ENCODE measurements at places on chromosomes 6 and 20.

DNA sequence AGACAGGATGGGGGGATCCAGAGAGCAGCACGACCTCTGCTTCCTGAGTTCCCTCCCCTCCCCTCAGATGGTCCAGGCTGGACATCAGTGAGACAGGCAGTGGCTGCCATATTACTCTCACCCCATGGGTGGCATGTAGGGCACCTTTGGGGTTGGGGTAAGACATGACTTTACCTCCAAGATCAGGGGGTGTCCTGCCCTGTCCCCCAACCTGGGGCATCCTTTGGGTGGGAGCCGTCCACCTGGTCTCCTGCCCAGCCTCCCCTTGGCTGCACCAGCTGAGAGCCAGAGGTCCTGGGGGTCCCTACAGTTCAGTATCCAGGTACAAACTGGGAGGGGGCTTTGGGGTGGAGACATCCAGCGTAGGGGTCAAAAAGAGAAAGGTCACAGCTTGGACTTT is 48.7 kb upstream of the SLCO4A1 start:
- no peak for DNase-seq

GRCh38 chr6:107819964-107820337 is 4.2 kb downstream of the SCML4 start:
- peak; percentile 58 for DNase-seq

- DNase-seq: no peak
These were observed 992.5 kb upstream of the ADGRB3 start for GRCh38 chr6:67642582-67642981.

DNA sequence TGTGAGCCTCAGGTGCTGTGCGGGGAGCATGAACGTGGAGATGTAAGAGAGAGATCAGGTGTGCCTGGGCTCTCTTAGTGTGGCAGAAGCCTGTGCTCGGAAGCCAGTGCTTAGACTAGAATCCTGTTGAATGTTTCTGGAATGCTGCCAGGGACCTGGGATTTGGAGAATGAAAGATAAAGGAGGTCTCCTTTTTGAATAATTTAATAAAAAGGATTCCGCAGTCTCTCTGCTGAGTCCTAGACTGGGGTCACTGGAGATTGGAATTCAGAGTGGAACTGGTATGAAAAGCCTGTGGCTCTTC is 18.8 kb upstream of the EFCAB8 start:
- DNase-seq: no peak

- DNase-seq: no peak
These were observed 43.4 kb downstream of the IYD start for GRCh38 chr6:150412221-150412620.

DNA sequence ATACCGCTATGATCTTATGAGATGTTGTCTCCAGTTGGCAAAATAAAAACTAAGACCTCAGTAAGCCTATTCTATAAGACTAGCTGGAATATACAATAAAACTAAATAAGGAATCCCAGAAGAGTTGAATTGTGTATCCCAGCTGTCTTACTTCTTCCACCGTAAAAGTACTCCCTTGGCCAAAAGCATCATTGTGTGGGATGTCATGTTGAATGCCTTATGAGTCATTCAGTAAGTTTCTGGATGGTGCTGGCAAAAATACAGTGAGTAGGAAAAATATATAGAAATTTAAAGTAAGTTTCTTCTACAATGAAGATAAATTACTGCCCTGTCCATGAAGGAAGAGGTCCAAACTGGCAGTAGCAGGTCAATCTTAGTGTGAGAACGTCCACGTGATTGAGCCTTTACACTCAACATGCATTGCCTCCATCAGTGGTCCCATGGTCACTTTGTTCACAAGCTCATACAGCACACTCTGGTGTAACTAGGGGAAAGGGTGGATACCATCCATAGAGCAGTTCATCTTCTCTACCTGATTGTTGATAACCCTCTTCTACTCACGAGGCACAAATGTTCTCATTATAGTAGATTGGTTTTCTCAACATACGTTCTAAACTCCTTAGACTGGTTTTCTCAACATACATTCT is 13.7 kb upstream of the ZNF318 start:
- peak; percentile 47 for DNase-seq

GRCh38 chr6:108114841-108115597 is 40.5 kb upstream of the OSTM1 start:
- DNase-seq: peak; percentile 29

GRCh38 chr20:10982692-10983091 is 308.9 kb upstream of the JAG1 start:
- DNase-seq: peak; percentile 60

DNA sequence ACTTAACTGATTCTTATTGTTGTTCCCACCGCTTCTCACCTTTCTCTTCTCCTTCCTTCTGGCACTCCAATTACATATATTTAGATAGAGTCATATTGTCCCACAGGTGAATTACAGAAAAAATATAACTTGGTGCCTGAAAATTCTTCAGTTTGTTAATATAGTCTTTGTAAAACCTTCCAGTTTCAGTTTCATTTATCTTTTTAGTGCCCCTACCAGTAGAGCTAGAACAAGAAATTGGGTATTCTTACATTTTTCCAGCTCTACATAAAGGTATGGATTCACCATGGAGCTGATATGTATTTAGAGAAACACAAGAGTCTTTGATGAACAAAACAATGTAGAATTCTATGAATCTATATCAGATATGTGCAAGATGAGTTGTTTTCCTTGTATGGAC is 10.7 kb downstream of the MANEA start:
- DNase-seq: no peak

- peak; percentile 30 for DNase-seq
These were observed 352.9 kb downstream of the ESR1 start for GRCh38 chr6:152160346-152160745.

DNA sequence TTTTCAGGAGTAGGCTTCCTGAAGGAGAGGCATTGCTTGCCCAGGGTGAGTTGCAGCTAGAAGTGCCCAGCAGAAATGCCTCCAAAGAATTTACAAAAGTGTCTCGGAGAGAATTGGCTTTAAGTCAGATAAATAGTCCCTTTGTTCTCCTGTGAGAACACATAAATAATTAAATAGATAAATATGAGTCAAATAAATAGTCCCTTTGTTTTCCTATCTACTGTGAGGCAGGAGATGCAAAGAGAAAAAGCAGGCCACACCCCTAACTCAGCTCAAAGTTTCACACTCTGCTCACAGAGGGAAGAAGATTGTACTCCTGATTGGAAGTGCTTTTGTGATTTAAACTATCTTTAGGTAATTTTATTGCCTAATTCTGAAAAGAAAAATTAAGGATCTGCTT is 180.7 kb upstream of the PRSS16 start:
- no peak for DNase-seq

- DNase-seq: peak; percentile 55
These were observed 20.8 kb downstream of the C20orf203 start for GRCh38 chr20:32652739-32653526.

DNA sequence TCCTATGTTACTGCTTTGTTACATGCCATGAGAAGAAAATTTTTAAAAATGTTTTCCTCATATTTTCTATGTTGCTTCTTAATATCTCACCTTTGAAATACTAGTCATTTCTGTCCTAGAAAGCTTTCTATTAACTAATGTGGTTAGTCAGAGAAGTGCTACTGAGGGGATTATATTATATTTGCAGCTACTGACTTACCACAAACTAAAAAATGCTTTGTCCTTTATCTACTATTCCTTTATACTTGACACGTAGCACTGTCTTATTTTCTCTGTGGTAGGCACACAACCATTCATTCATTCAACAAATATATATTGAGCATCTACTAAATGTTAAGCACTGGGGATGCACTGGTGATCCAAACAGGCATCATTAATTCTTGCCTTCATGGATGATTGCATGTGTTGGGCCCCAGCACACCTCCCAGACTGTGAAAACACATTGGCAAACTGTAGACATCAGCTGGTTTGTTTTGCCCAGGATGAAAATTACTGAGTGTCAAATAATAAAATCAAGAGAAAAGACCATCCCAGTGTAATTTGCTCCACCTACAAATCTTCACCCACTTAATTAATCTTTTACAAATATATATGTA is 10.7 kb upstream of the MLIP start:
- no peak for DNase-seq

DNA sequence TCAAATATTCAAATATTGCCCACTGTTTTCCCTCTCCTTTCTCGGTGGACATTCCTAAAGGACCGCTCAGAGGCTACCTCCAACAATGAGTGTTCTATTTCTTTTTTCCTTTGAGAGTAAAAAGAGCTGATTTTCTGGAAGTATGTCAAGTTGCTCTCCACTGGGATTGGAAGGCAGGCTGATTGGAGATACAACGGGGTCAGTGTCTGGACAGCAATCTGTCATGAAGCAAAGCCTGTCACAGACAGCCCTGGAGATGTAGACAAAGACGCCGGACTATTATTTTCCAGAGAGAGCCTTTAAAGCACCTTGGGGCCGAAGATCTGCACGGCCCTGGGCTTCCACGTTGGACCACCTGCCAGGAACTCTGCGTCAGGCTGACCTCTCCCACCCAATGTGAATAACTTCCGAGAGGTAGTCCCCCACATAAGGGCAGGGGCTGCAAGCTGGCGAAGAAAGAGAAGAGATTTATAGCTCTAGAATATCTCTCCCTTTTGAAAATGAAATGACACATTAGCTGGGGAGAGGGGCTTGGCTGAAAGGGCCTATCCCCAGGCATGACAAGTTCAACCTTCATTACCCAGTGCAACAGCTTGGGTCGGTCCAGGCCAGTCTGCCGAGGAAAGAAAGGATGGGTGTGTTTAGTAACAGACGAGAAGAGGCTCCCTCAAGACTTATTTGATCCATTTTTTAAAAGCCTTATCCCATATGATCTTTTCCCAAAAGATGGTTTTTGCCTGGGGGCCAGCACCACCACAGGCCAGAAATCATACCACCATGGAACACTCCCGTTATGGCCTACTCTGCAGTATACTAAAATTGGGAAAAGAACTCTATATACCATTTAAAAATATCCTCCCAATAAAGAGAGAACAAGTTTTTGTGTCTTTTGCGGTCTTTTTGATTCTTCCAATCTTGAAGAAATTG is 131.1 kb downstream of the OLIG3 start:
- DNase-seq: no peak

- DNase-seq: no peak
These were observed 219.0 kb downstream of the TTLL2 start for GRCh38 chr6:167543602-167544497.

DNA sequence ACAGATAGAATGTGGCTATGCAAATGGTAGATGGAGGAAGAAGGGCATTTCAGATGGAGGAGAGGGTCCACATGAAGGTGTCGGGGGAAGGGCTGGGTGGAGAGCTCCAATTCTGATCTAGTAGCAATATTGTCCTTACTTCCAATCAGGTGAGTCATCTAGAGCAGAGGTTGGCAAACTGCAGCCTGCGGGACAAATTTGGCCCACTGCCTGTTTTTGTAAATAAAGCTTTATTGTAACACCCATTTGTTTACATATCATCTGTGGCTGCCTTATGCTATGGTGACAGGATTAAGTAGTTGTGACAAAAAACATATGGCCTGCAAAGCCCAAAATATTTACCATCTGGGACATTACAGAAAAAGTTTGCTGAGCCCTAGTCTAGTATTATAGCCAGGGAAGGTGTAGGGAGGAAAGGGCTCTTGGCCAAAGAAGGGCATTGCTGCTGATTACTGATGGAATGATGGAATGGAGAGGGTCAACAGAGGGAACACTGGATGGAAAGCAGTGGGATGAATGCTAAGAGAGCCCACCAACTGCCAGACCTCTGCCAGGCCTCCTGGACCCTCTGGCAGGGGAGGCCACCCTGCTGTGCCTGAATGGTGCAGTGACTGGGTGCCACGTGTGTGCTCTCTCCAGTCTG is 79.8 kb downstream of the SLC22A23 start:
- no peak for DNase-seq

DNA sequence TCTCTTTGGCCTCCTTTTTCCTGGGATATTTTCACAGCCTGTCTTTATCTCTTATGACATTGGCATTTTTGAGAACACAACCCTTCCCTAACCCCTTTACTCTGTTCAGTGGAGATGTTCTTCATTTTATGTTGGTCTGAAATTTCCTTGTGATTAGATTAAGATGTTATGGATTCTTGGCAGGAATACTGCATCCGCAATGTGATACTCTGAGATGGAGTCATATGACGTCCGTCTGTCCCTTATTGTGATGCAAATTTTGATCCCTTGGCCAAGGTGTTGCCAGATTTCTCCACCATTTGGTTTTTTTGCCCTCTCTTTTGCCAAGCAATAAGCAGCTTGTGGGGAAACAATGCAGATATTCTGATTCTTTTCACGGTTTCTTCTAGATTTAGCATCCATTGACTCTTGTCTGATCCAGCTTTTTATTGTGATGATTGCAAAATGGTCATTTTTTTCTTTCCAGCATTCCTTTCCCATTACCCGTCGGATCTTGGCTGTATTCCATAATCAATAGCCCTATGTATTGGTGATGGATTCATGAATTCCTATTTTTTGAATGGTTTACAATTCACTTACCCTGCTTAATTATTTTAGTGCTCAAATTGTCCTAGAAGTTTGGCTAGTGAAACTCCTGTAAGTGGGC is 85.1 kb downstream of the NCOA3 start:
- DNase-seq: peak; percentile 18

DNA sequence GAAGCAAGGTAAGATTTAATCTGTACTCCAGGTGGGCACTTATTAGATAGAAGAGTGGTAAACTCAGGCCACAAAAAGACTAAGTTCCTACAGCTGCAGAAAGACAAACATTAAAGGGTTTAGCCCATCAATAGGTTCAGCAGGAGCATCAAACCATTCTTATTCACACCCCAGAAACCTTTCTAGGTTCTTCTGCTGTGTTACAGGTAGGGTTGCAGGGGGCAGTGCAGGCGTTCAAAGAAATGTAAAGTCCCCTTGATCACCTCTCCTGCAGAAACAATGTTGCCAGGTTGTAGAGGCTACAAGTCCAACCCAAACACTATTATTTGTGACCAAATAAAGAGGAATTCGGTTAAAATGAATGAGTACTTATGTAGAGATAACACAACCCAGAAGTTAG is 31.8 kb downstream of the PHACTR1 start:
- DNase-seq: no peak

DNA sequence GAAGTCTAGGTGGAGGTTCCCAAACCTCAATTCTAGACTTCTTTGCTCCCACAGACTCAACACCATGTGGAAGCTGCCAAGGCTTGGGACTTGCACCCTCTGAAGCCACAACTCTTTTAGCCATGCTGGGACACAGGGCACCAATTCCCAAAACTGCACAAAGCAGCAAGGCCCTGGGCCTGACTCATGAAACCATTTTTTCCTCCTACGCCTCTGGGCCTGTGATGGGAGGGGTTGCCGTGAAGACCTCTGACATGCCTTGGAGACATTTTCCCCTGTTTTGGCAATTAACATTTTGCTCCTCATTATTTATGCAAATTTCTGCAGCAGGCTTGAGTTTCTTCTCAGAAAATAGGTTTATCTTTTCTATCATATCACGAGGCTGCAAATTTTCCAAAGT is 355.4 kb upstream of the RUNX2 start:
- DNase-seq: no peak
